CD4-positive, alpha-beta T cell treated with Interleukin-17A for 4 hours (primary cell): ENCODE measurements at places on chromosomes 5 and 9.

DNA sequence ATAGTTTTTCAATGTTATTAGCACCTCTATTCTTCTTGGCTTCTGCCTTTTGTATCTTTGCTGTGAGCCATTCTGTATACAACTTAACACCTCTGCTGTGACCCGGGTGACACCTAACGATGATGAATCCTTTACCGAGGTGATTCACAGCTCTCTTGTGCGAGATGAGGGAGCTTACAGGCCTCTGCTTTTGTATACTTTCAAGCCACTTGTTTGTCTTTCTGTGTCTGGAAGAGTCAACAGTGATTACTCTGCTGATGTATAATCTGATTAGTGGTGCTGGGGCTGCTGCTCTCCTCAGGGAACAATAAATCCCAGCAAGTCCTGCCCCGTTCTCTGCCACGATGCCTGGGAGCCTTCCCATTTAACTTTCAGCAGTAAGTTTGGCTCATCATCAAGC lies 442.9 kb upstream of the SGCD start:
- no peak for DNase-seq

- no peak for DNase-seq
Measured at GRCh38 chr9:77892171-77892570, 139.4 kb downstream of the GNAQ start.

DNA sequence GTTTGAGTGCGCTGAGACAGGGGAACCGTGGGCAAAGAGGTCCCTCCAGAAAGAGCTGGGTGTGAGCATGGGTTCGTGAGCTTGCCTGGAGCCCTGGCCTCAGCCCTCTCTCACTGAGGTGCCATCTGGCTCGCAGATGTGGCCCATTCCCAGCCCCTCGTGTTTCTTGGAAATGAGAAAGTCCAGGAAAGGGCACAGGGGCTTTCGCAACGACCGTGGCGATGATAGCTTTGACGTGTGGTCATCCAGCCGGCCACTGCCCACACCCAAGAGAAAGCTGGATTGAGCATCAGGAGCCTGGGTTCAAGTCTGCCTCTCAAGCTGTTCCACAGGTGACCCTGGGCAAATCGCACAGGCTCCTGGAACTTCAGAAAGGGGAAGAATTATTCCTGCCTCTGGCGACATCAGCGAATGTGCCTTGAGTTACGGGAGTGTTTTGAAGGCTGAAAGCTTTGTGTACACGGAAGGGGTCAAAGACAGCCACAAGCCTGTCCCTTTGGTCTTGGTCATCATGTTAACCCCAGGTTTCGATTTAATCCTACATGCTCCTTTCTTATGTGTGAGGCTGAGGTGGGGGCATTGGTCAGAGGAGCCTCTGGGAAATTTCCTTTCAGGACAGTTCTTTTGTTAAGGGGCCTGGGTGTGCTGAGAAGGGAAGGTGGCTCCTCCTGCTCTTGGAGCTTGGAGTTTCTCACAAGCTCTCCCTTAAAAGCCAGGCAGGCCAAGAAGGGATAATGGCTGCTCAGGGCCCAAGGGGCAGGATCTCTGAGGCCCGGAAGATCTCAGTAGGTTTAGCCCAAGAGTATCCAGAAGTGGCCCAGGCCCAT lies 41.7 kb upstream of the IL17B start:
- DNase-seq = no peak

DNA sequence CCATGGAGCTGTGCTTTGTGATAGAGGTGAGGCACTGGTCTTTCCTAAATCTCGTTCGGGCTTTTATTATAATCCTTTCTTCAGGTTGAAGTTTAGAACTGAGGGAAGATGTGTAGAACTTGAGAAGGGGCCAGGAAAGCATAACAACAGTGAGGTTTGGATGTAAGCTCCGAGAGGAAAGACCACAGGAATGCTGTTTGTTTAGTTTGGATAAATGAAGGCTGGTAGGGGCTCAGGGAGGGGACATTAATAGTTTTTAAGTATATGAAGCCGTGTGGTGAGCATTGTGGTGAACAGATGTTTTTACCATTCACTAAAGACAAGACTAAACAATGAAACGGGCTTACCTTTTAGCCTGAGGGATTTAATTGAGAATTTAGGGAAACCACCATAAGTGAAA lies 130.8 kb downstream of the ARHGAP26 start:
- no peak for DNase-seq

DNA sequence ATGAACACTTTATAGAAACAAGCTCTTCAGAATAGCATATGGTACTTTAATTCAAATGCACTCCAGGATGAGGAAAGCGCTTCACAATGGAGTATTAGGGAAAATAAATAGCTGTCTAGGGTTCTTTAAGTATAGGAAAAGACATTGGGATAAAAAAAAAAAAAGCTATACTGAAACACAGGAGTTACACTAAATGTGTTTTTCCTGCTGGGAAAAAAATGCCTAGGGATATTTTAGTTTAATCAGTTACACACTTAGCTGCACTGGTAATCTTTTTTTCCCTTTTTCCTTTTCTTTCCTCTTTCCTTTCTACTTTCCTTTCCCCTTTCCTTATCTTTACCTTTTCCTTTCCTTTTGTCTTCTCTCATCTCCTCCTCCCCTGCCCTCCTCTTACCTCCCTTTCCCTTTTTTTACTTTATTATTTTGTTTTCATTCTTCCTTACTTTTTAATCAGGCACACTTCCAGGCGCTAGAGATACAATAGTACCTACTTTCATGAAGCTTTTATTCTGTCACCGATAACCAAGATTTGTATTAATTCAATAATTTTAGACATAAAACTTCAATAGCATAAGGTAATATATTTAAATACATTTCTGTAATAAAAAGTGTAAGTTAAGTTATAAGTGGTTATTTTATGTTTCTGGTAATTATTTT lies 758.7 kb downstream of the CDH18 start:
- DNase-seq = no peak

DNA sequence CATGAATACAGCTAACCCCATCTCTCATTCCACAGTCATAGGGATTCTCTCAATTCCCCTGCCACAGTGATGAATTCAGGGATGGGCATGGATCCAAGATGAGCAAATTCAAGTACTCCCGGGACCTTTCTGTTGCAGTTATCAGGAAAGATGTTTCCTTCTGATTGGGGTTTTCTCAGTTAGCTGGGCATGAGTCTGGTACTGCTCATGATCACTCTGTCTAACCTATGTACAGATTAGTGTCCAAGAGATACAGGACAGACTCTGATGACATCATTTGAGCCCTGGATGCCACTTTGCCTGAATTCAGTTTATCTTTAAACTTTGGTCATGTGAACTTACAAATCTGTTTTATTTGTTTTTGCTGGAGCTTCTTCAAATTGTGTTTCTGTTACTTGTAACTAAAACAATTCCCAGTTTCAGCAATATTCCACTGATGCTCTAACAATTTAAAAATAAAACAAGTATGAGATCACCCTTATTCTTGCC lies 257.7 kb upstream of the KLF9 start:
- no peak for DNase-seq

- no peak for DNase-seq
Measured at GRCh38 chr5:133925866-133926488, 42.4 kb downstream of the C5orf15 start.

GRCh38 chr9:76818271-76818670 lies 54.0 kb downstream of the PCA3 start:
- no peak for DNase-seq

DNA sequence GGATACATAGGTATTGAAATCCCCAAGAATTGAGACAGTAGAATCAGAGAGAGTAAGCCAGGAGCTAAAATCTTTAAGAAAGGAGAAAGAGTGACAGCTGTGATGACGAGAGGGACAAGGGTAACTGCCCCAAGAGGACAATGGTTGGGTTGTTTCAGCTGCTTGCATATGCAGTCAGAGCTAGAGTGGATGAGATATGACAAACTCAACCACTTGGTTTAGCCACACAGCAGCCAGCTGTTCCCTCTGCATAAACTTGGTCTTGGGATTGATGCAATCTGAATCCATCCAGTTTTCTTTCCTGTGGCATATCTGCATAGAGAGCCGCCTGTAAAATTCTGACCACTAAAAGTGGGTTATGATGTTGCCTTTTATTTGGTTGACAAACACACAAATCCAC lies 100.7 kb downstream of the ZNF622 start:
- DNase-seq = no peak
